Fibroblast of upper back skin (primary cell): ENCODE measurements at places on chromosomes 13 and 19.
A peak's percentile ranks its signal among the peaks of the same experiment; 100 is the strongest.

- no peak for DNase-seq
Observed at GRCh38 chr13:54593504-54593903, 1564.9 kb downstream of the OLFM4 start.

GRCh38 chr13:23750383-23751121 is 138.6 kb downstream of the MIPEP start:
- no peak for DNase-seq

DNA sequence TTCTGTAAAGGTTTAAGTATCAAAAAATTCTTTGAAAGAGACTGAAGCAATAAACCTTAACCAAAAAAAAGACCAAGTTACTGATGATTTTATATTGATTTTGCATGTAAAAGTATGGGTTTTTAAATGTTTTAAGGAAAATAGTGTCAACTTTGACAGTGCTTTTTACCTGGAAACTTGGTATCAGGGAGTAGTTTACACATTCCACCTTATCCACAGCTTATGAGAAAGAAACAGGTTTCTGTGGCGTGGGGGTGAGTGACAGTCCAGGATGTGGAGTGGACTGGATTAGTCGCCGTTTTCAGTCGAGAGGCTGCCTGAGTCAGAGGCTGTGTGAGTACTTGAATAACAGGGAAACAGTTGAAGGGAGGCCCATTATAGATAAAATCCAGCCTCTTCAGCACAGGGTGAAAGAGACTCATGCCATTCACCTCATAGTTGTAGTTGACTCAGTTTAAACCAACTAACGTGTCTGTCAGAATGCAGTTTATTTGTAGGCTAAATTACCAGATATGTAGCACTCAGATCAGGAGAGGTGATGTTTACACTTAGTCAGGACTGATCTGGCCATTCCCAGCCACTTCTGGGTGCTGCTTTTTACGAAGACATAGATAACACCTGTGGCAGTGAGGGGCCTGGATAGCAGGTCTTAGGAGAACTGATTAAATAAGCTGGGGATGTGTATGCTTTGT is 595 bp upstream of the GPR183 start:
- peak; percentile 67 for DNase-seq

GRCh38 chr13:49521224-49521623 is 25.5 kb downstream of the PHF11 start:
- DNase-seq, result no peak

DNA sequence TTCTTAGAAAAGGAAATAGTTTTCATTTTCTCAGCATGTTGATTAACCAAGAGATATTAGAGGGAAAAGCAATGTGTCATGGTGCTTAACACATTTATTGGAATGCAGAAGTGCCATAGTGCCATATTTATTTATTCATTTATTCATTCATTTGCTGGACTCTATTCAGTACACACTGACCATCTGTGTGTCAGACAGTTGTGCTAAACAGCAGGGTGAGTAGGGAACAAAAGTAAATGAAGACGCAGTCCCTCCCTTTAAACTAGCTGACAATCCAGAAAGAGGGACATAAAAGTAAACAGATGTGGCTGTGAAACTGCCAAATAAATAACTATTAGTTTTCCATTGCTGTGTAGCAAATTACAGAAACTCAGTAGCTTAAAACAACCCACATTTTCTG is 323.7 kb downstream of the MTUS2 start:
- no peak for DNase-seq

- DNase-seq, result no peak
Observed at GRCh38 chr13:41025518-41025917, 6.4 kb upstream of the ELF1 start.

- peak; percentile 7 for DNase-seq
Observed at GRCh38 chr19:1910177-1910576, 5.0 kb downstream of the ADAT3 start.
